ENCODE measurements at places on chromosomes 6 and 20.

DNA sequence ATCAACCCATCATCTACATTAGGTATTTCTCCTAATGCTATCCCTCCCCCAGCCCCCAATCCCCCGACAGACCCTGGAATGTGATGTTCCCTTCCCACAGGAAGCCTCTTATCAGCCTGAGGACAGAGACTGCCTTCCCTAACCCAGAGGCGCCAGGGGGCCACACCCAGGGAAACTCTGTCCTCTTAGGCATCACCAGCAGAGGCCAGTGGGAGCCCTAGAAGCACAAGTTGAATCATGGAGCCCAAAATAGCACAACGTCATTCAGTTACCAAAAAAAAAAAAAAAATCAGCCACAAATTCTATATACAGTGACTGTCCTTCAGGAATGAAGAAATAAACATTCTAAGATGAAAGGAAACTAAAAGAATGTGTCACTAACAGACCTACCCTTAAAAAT, 625.7 kb downstream of the TFAP2A start:
- DNase-seq = no peak

GRCh38 chr20:57396212-57396983, 5.2 kb downstream of the RBM38 start:
- DNase-seq = no peak

- DNase-seq = peak; percentile 28
Observed at GRCh38 chr6:4383910-4384638, 248.7 kb upstream of the ECI2 start.

DNA sequence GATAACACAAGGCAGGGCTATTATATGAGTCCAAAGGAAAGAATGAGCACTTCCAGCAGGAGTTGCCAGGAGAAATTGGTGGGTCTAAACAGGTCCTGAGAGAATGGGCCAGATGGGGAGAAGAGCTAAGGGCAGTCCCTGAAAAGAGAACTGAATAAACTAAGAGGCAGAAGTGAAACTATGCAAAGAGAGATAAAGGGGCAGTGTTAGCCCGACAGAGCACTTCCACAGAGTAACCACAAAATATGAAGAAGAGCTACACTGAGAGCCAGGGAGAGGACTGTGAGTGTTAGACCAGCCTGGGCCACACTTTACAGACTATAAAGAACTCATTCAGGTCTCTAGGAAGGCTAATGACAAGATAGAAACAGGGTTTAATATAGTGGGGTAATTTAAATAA, 43.8 kb downstream of the RALGAPA2 start:
- DNase-seq = no peak

DNA sequence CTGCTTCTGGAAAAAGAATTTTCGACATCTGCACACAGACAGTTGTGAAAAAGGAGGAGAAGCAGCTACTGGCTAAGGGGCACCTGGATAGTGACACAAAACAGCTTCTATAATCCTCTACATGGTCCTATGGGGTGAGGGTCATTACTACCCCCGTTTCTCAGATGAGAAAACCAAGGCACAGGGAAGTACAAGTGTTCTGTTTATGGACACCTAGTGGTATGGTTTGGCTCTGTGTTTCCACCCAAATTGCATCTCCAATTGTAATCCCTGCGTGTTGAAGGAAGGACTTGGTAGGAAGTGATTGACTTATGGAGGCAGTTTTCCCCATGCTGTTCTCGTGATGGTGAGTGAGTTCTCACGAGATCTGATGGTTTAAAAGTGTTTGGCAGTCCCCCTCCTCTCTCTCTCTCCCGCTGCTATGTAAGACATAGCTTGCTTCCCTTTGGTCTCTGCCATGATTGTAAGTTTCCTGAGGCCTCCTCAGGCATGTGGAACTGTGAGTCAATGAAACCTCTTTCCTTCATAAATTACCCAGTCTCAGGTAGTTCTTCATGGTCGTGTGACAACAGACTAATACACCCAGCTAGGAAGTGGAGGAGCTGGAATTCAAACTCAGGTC, 2.5 kb upstream of the KCNK15 start:
- no peak for DNase-seq

- DNase-seq = peak; percentile 95
Observed at GRCh38 chr20:23161968-23162696, 76.0 kb upstream of the CD93 start.

DNA sequence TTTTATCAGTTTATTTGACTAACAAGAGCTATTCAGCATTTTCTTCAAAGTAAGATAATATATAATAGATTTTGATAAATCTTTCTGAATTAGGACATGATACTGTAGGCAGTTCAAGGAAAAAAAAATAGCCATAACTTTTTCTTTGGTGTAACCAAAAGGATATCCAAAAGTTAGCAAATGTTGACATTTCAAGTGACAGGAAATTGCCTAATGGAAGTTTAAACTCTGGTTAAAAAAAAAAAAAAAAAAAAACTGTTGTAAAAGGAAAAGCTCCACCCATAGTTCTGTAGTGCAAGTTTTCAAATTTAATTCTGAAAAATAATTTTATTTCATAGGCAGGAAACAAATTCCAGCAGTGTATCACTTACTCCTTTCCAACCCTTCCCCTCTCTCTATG, 18.8 kb downstream of the HEBP2 start:
- DNase-seq = no peak

- peak; percentile 79 for DNase-seq
Observed at GRCh38 chr6:46042355-46042999, 26.8 kb upstream of the CLIC5 start.

DNA sequence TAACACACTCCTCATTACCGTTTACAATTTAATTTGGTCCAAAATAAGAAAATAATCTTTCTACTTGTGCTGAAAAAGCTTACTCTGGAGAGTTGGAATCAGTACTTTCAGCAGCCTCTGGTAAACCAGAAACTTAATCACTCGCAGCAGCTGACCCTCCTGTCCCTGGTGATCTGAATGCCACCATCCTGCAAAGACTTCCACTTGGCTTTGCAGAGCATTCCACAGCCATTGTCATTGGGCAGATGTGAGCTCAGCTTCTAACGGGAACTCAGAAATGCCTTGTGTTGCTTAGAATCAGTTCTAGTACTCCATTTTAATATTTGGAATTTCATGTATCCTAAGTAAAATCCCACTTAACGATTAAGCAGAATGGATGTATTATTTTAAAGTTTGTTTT, 59.7 kb downstream of the PHACTR1 start:
- DNase-seq = no peak

DNA sequence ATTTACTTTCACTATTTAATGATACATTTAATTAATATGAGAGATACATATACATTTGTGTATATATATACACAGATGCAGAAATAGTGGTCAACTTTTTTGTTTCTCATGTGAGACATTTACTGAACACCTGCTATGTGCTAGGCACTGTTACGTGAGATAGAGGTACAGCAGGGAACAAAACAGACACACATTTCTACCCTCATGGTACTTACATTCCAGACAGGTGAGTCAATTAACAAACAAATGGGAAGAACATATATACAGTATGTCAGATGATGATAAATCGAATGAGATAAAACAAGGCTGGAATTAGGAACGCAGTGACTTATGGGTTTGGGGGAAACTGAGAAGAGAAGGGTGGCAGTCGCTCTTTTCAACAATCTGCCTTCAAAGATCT, 5.1 kb downstream of the TFB1M start:
- peak; percentile 20 for DNase-seq

GRCh38 chr20:17664025-17664633, 17.9 kb downstream of the RRBP1 start:
- DNase-seq = peak; percentile 65

DNA sequence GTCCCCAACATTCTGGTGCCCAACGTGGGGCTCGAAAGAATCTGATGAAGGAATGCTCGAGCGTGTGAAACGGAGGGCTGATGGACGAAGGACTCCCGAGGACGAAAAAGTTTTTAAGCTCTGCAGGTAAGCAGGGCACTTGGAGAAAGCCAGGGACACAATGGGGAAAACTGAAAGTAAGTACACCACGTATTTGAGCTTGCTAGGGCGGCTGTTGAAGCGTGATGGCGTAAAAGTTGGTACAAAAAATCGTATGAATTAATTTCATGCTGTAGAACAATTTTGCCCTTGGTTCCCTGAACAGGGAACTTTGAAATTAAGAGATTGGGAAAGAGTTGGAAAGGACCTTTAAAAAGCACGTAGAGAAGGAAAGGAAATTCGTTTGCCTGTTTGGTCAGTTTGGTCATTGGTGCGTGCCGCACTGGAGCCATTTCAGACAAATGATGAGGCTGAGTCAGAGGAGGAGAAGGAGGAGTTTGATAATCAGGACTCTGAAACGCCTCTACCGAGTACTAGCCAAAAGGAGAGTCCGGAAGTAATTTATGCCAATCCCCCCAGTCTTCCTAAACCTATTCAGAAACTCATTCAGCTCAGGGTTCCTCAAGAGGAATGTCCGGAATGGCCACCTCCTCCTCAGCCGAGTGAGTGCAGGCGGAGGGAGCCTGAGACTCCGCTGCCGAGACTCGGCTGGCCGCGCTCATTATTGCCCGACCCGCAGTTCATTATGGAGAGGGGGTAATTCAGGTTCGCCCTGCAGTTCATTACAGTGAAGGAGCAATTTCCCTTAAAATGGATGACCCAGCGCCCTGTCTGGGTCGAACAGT, 59.2 kb upstream of the PRSS16 start:
- DNase-seq = peak; percentile 78

DNA sequence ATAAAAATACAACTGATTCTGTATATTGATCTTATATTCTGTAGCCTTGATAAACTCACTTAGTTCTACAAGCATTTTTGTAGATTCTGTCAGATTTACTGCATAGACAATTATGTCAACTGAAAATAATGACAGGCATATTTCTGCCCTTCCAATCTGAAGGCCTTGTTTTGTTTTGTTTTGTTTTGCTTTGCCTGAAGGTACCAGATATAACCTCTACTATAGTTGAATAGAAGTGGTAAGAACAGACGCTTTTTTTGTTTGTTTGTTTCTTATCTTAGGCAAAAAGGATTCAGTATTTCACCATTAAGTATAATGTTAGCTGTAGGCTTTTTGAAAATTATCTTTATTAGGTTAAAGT, 64.6 kb upstream of the RSPO3 start:
- DNase-seq = no peak

DNA sequence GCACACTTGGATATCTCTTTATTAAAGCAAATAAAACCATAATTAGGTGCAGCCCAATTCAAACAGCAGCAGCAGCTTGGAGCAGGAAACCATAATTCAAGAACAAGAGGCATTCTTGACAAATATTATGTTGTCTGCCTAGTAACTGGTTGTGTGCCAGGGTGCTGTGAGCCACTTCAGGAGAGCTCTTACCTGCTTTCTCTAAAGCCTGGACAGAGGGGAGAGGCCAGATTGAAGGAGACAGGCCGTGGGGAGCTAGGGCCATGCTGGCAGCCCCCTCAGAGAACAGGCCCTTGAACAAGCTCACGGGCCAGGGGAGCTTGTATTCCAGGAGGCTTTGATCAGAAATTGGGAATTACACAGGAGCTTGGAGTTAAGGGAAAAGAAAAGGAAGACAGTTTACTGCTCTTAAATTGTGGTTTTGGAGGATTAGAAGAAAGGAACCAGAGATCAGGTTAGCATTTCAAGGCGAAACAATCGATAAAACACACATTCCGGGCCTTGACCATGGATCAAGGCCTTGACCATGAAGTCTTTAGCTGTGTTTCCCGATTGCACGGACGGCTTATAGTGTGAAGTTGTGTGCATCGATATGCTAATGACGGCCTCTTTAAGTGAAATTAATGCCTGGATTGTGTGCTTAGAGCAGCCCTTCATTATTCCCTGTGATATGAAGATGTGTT, 69.8 kb upstream of the NKX2-2 start:
- no peak for DNase-seq

- peak; percentile 35 for DNase-seq
Observed at GRCh38 chr20:12237772-12238171, 320.1 kb downstream of the BTBD3 start.

- DNase-seq = peak; percentile 55
Observed at GRCh38 chr20:53763707-53764414, 170.2 kb upstream of the ZNF217 start.

- peak; percentile 69 for DNase-seq
Observed at GRCh38 chr20:25247000-25247517, 826 bp upstream of the PYGB start.

DNA sequence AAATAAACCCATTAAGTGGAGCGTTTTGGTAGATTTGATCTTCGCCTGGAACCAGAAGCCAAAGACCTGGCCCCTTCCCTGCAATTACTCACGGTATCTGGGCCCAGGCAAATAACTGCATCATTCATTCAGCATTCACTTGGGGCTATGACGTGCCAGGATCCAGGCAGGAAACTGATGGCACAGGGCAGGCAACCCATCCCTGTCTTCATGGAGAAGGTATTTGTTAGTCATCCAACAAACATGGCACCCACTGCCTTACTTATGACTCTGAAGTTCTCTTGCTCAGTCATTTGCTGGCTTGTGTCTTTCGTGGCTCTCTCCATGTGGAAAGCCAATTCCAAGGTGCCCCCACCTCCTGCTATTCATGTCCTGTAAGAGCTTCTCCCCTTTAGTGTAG, 232.4 kb downstream of the BMP7 start:
- DNase-seq = no peak

GRCh38 chr20:42080956-42081355, 462.8 kb upstream of the CHD6 start:
- no peak for DNase-seq

GRCh38 chr20:41362748-41363140, 3.9 kb downstream of the EMILIN3 start:
- DNase-seq = no peak

DNA sequence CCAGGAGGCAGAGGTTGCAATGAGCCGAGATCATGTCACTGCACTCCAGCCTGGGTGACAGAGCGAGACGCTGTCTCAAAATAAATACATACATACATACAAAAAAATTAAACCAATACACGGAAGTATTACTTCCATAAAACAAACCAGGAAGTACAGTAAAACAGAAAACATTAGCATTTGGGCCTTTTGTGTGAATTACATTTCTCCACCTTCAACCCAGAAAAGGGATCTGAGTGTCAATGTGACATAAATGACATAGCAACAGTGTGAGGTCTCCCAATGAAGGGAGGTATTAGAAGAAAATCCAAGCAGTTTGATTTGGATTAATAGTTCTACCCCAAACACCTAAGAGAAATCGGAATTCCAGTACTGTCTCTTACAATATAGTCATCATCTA, 10.1 kb downstream of the CSNK2A1 start:
- DNase-seq = no peak

DNA sequence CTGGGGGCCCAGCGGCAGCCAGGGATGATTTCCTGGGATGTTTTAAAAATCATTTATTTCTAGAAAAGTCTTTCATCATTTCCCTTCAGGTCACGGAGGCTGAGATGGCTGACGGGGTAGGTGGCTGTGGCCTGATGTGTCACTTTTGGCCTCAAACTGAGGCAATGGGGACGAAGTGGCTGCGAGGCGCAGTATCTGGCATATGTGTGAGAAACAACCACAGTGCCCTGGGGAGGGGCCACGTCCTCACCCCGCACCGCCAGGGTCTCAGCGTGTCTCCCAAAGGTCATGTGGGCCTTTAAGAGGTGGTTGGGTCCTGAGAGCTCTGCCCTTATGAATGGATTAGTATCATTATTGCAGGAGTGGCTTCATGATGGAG, 120.0 kb downstream of the CEBPB start:
- DNase-seq = no peak

- no peak for DNase-seq
Observed at GRCh38 chr6:126534401-126534800, 194.5 kb downstream of the CENPW start.

GRCh38 chr6:46935687-46936086, 13.9 kb upstream of the ADGRF5 start:
- no peak for DNase-seq
